Stimulated activated CD4-positive, alpha-beta T cell treated with anti-CD3 and anti-CD28 coated beads, Interleukin-4, amount 100 ng/mL, for 48 hours (primary cell): ENCODE measurements at places on chromosomes 4 and X.

DNA sequence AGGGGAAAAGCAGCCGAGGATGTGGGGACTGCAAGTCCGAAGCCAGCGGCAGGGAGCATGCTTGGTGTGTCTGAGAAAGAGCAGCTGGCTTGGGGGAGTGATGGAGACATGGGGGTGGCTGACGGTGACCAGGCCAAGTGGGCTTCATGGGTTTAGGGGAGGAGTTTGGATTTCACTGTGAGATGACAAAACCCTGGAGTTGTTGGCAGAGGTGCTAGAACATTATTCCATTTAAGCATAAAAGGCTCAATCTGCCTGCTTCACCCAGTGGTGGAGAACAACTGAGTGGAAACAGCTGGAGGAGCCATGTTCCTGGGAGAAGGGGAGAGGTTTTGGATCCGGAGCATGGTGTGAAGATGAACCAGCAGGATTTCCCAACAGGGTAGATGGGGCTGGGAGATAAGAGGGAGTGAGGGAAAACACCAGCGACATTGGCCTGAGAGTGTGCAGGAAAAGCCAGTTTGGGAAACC lies 318.0 kb upstream of the TAPT1 start:
- no peak for DNase-seq

- DNase-seq, result no peak
Measured at GRCh38 chrX:104953251-104953650, 267.2 kb downstream of the TEX13A start.

GRCh38 chrX:124098089-124098488 lies 136.6 kb downstream of the STAG2 start:
- no peak for DNase-seq

DNA sequence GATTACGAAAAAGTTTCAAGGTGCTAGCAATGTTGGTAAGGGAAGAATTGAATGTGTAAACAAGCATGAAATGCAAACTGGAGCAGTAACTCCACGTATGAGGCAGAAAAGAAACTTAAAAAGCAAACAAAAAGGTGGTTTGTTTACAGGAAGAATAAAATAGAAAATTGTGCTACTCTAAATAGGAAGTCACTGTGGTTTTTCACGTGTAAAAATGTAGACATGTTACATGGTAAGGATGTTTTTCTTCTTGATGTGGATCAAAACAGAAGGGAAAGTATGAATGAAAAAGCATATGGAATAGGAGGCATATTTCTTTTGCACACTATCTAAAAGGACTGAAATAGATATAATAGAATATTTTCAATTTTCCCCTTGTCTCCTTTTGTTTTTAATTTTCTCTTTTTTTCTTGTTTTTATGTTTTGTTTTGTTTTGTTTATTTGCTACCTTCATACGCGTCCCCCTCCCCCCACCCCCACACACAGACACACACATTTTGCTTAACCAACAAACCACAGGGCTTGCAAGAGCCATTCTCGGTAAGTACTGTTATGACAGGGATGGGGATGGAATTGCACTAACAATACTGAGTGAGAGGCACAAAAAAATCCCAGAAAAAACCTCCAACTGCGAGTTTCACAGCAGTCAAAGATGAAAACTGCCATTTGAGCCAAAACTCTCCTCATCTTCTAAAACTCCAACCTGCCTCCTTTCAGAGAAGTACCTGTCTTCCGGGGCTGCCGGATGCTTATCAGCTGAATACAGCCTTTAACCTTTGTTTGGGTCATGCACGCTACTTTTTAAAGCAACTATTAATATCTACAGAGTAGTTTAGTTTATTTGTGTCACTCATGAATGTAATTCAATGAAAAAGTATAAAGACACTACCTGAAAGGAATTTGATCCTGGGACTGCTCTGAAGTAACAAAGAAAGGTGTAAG lies 135.8 kb downstream of the IL15 start:
- no peak for DNase-seq

DNA sequence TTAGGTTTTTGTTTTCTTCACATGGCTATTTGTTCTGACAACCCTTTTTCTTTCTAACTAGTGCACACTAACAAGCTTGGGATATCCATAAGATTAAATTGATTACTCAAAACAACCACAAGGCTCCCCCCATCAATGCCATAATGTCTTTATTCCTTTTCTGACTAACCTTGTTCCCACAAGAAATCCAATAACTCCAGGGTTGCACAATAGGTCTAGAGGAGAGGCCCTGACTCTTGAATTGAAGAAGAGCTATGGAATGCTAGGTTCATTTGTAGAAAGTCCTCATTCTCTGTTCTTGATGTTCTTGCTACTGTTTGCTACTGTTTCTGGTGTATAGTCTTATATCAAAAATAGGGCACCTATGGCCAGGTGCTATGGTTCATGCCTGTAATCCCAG lies 71.0 kb downstream of the PRRG1 start:
- DNase-seq, result no peak

GRCh38 chrX:23048806-23049573 lies 49.2 kb downstream of the DDX53 start:
- no peak for DNase-seq

DNA sequence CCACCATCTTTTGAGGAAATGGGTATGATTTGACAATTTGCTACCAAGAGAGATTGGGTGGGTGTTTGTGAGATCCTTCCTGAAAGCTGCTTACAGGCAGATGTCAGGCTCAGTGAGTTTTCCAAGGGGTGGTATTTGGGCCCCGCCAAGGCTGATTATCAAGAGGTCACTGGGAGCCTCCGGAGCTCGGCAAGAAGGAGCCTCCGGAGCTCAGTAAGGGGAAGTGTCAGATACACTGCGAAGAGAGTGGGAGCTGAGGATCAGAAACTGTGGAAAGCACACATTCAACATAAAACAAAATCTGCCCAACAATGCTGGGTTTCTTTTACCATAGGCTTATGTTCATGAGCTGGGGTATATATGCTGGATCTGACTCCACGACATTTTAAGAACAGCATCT lies 714 bp downstream of the RTL3 start:
- DNase-seq, result no peak

- DNase-seq, result no peak
Measured at GRCh38 chr4:54659749-54660535, 2.2 kb downstream of the KIT start.

GRCh38 chrX:17922303-17922702 lies 61.2 kb upstream of the RAI2 start:
- no peak for DNase-seq

GRCh38 chr4:3724319-3725231 lies 41.6 kb upstream of the ADRA2C start:
- DNase-seq, result no peak

DNA sequence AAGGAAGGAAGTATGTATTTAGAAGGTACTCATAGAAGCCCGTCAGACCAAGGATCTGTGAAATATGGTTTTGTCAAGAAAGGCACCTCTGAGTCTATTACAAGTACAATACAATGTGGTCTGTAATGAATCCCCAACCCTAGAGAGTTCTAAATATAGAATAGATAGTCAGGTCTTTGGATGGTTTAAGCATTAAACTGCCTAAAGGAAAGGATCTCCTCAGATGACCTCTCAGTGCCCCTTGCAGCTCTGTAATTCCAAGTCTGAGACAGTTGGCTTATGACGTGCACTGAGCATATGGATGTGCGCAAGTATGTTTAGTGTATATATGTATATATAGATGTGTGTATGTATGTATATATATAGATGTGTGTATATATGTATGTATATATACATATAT lies 62.0 kb downstream of the CCSER1 start:
- DNase-seq, result no peak

- no peak for DNase-seq
Measured at GRCh38 chr4:42605264-42605663, 51.6 kb downstream of the ATP8A1 start.

GRCh38 chrX:80812176-80812575 lies 2.5 kb upstream of the BRWD3 start:
- DNase-seq, result no peak

GRCh38 chr4:155288999-155289398 lies 80.6 kb downstream of the NPY2R start:
- no peak for DNase-seq

DNA sequence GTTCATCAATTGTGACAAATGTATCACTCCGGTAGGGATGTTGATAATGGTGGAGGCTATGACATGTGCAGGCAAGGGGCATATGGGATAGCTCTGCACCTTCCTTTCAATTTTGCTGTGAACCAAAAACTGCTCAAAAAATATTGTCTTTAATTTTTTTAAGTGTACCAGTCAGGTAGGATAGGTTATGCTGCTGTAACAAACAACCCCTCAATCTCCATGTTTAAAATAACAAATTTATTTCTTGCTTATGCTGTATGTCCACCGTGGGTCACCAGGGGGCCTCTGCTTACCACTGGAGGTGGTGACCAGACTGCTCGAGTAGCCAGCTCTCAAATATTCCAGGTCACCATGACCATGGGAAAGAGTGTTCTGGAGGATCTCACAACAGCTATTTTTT lies 23.4 kb upstream of the MSX1 start:
- DNase-seq, result no peak

DNA sequence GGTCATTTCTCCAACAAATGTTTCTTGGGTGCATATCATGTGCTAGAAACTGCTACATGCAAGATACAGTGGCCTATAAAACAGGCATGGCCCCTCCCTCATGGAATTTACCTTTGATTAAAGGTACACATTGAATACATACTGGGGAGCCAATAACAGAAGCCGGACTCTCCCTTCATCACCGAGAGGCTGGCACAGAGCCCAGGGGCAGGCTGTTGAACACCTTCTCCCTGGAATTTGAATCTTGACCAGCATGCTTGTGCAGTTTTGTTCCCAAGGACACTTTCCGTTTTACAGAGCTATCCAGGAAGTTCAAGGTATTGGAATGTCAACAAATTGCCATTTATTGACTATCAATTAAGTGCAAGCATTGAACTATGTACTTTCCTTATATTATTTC lies 33.2 kb downstream of the PPARGC1A start:
- no peak for DNase-seq

DNA sequence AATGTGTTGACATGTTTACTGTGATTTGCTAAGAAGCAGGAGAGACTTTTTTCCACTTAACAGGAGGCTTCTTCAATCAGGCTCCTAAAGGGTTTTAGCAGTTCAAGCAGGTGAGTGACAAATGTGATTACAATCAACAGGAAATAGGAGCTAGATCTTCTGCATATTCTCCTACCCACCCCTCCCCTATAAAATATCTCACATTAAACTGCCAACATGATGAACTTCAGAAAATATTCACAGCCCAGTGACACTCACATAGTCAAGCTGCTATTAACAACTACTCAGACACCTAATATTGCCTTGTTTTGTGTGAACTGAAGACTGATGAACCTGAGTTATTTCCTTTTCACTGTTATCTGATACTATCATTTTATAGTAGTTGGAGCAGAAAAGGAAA lies 55.9 kb upstream of the ANTXR2 start:
- DNase-seq, result no peak

DNA sequence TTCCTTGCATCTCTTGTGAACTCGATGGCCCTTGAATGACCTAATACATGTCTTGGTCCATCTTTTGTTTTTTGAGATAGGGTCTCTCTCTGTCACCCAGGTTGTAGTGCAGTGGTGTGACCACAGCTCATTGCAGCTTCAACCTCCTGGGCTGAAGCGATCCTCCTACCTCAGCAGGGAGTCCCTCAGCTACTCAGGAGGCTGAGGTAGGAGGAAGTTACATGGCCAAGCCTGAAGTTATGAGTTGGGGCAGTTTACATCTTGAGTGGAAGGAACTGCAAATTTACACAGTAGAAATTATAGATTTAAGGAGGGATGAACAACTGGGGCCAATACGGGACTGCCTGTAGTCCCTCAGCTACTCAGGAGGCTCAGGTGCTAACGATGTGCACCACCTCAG lies 97.2 kb upstream of the METTL14 start:
- DNase-seq, result no peak

- DNase-seq, result no peak
Measured at GRCh38 chrX:123450222-123450621, 266.1 kb downstream of the GRIA3 start.

- DNase-seq, result no peak
Measured at GRCh38 chrX:42869011-42869410, 91.0 kb upstream of the PPP1R2C start.

DNA sequence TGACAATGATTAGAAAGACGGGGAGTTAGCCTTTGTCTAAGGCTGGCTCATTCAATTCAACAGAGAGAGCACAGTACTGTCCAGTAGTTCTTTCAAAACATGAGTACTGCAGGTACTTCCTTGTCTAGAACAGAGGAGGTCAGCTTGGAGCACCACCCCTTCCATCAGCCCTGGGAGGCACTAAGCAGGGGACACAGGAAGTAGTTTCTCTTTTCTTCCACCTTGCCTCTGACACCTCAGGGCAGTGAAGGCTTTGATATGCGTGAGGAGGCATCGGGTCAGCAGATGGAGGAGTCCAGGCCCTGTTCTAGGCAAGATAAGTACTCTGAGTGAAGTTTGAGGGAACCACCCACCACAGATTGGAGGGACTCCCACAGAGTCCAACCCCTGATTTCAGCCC lies 33.1 kb downstream of the MAGEB10 start:
- no peak for DNase-seq

DNA sequence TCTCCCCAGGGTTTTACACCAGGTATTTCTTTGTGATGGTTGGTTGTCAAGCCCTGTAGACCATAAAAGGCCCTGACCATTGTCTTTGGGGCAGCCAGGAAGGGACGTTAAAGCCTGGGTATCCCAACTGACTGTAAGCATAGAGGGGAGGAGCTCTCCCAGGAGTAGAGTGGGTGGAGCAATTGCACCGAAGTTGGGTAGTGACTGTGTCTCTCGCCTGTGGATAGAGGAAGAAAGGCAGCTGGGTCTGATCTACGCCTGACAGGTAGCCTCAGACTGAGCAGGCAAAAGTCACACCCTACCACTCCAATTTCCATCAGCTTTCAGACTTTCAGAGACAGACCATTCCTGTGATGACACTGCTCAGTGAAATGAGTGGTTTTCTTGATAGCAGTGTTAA lies 123.3 kb downstream of the KLHL8 start:
- DNase-seq, result no peak

GRCh38 chrX:150926791-150927190 lies 28.3 kb upstream of the CD99L2 start:
- DNase-seq, result no peak

DNA sequence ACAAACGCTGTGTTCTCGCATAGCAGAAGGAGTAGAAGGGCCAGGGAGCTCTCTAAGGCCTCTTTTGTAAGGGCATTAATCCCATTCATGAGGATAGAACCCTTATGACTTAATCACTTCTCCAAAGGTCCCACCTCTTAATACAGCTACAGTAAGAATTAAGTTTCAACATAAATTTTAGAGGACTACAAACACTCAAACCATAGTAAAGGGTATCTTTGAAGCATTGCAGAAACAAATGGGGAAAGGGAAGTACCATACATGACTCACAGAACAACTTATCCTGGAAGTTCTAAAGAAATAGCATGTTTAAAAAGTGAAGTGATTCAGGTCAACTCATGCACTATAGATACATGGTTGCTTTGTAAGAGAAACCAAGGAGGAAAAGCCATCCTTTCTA lies 680.8 kb downstream of the RPA4 start:
- no peak for DNase-seq

- DNase-seq, result no peak
Measured at GRCh38 chrX:134774190-134775048, 116.1 kb upstream of the PLAC1 start.

DNA sequence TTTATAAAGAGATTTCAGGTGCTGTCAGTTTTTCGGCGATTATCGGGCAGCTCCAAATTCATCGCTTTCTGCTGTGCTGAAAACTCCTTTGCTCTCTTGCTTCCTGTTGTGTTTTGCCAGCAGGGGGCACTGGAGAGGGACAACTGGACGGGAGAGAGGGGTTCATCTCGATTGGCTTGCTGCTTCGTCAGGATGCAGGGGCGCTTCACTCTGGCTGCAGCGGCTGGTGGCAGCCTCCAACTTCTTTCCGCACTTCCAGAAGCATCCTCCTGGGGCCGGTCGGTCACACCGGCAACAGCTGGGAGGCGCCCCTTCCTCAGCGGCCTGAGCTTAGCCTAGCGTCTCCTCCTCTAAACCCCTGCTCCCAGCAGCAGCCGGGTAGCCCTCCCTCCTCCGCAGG lies 29.5 kb downstream of the MSL3 start:
- peak; percentile 74 for DNase-seq
